ENCODE measurements at places on chromosomes 12 and 14. TPM values are rescaled to one million over a fixed set of nuclear protein-coding genes. Genes with fewer than 3 reads are reported as not detected.

SRRM4 gene
- under 0.01 TPM for total RNA-seq

MYRFL gene
- under 0.01 TPM for total RNA-seq

DCN gene
- 1,181 TPM for total RNA-seq

STAB2 gene
- total RNA-seq = not detected

OVCH1 gene
- 0.09 TPM for total RNA-seq

TESPA1 gene
- not detected for total RNA-seq

A2M gene
- total RNA-seq = 12.1 TPM

WSCD2 gene
- not detected for total RNA-seq

PRIMA1 gene
- not detected for total RNA-seq

RBP5 gene
- not detected for total RNA-seq

RPAP3 gene
- 13.8 TPM for total RNA-seq

NRXN3 gene
- total RNA-seq = under 0.01 TPM

SOCS2 gene
- total RNA-seq = 31.1 TPM

CELA1 gene
- not detected for total RNA-seq

ERP27 gene
- not detected for total RNA-seq

ZDHHC22 gene
- not detected for total RNA-seq

GUCY2C gene
- total RNA-seq = not detected

PIP4P1 gene
- 21.6 TPM for total RNA-seq

ACOT2 gene
- total RNA-seq = 29.3 TPM

OR6C1 gene
- not detected for total RNA-seq

SPIC gene
- total RNA-seq = not detected

SOAT2 gene
- total RNA-seq = not detected

VTI1B gene
- 68.1 TPM for total RNA-seq

BMP4 gene
- total RNA-seq = 11.5 TPM

SERPINA9 gene
- total RNA-seq = not detected

SERPINA6 gene
- total RNA-seq = not detected

RNF212B gene
- not detected for total RNA-seq

TAS2R10 gene
- total RNA-seq = 0.71 TPM

PRR4 gene
- 0.37 TPM for total RNA-seq

STYK1 gene
- total RNA-seq = 0.14 TPM

PTCSC3 gene
- total RNA-seq = not detected

FSCB gene
- total RNA-seq = not detected

CDCA3 gene
- 2.0 TPM for total RNA-seq

RPS26 gene
- total RNA-seq = 82.2 TPM

KLRD1 gene
- total RNA-seq = under 0.01 TPM

PRICKLE1 gene
- total RNA-seq = 4.3 TPM

RD3L gene
- not detected for total RNA-seq

TMEM63C gene
- 0.71 TPM for total RNA-seq

NGB gene
- total RNA-seq = not detected

GDF3 gene
- not detected for total RNA-seq

TMPRSS12 gene
- not detected for total RNA-seq

MYF5 gene
- total RNA-seq = not detected

SMCO2 gene
- 0.14 TPM for total RNA-seq

C2CD5 gene
- total RNA-seq = 14.4 TPM

SSTR1 gene
- 3.0 TPM for total RNA-seq

CLMN gene
- 1.9 TPM for total RNA-seq

CLBA1 gene
- total RNA-seq = 7.1 TPM

PTPRQ gene
- total RNA-seq = 2.8 TPM

AKAP5 gene
- 0.74 TPM for total RNA-seq

AMIGO2 gene
- total RNA-seq = 15.4 TPM
